A549 treated with CpdA at 1 μM for 4 hours (cell line): ENCODE measurements at places on chromosomes 2 and 18. TPM values are rescaled to one million over a fixed set of nuclear protein-coding genes. Genes with fewer than 3 reads are reported as not detected.

The CTDP1 gene
- 14.4 to 17.1 TPM (median 16.5 TPM) in 5 replicates for total RNA-seq

The NDUFB3 gene
- total RNA-seq, result 123 to 175 TPM (median 138 TPM) in 5 replicates

The SLC8A1 gene
- 0.40 to 0.59 TPM (median 0.48 TPM) in 5 replicates for total RNA-seq

The ZBTB7C gene
- 0.03 to 0.10 TPM (median 0.06 TPM) in 5 replicates for total RNA-seq

The RUFY4 gene
- total RNA-seq, result not detected in 5 replicates

The CNRIP1 gene
- total RNA-seq, result 1.8 to 3.1 TPM (median 2.3 TPM) in 5 replicates

The AFF3 gene
- total RNA-seq, result 0.01 to 0.11 TPM (median 0.02 TPM) in 3 of 5 replicates, not detected in the others

The TNFAIP6 gene
- total RNA-seq, result 1.1 to 1.6 TPM (median 1.4 TPM) in 5 replicates

The SAG gene
- not detected in 5 replicates for total RNA-seq

The ALK gene
- 0.06 TPM in 1 of 5 replicates, not detected in the others for total RNA-seq

The CACNB4 gene
- total RNA-seq, result 0.09 to 0.33 TPM (median 0.16 TPM) in 4 of 5 replicates, not detected in the other

The L3MBTL4 gene
- total RNA-seq, result not detected in 5 replicates
